Activated naive CD4-positive, alpha-beta T cell (primary cell): ENCODE measurements at places on chromosomes 3 and 15.

- no peak for DNase-seq
Observed at GRCh38 chr3:159840703-159841299, 147.8 kb upstream of the IL12A start.

- DNase-seq, result no peak
Observed at GRCh38 chr3:46987319-46987742, 7.9 kb downstream of the NBEAL2 start.

DNA sequence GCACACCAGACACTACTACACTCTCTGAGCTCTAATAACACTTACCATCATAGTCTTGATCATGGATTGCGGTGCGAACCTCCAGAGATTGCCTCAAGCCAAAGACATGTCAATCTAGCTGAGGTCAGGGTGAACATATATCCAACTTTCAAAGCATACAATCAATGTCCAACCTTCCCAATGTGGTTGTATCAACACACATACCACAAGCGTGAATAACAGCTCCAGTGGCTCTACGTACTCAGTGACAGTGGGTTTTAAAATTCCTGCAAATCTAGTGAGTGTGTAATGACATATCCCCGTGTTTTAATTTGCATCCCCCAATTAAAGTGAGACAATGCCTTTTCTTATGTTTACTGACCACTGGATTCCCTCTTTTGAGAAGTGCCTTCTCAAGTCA is 29.6 kb downstream of the SFMBT1 start:
- DNase-seq, result no peak

DNA sequence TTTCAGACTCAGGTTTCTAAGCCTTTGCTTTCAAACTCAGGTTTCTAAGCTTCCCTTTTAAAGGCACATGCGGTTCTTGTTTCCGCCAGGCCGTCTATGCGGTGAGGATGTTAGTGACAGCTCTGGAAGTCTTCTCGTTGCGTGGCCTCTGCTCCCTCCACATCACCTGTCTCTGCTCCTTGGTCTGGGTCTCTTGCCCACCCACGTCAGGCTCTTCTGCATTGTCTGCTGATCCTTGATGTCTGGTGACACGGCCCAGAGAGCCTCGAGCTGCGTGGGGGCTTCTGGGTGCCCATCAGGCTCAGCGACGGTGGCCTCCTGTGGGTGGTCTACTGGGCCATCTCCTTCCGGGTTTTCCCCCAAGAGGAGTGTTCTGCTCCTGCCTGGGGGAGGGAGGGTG is 30.5 kb downstream of the KLF13 start:
- no peak for DNase-seq

DNA sequence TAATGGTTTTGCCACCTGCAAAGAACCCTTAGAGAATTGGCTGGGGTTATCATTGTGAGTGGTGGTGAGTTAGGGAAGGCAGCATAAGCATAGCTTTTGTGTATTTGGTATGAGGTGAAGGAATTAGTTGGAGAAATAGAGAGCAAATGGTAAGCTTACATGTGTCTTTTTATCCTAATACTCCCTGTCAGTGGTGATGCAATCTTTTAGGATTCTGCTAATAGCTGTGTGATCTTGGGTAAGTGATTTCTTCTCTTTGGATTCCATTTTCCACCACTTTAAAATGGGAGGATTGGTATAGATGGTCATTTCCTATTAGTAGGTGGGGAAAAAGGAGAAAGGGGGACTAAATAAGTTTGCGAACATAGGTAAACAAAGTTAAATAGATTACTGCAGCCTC is 30.9 kb downstream of the PIAS1 start:
- no peak for DNase-seq

DNA sequence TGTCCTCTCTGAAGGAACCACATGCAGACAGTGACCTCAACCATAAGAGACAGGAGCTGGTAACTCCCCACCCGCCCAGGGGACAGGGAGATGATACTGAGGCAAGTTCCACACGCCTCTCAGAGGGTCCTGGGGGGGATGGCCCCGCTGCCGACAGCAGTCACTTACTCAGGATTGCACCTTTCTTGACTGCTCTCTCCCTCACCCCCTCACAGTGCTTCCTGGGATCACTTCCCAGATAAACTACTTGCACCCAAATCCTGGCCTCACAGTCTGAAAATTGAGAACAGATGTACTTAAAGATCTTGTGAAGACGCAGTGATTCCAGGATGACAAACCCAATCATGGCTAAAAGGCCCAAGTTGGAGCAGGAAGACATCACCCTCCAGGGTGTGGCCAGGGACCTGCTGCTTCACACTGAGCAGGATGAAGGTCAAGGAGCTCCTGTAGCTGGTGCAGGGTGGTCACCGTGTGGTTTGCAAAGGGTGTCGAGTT is 207.6 kb downstream of the ADAMTS17 start:
- no peak for DNase-seq

DNA sequence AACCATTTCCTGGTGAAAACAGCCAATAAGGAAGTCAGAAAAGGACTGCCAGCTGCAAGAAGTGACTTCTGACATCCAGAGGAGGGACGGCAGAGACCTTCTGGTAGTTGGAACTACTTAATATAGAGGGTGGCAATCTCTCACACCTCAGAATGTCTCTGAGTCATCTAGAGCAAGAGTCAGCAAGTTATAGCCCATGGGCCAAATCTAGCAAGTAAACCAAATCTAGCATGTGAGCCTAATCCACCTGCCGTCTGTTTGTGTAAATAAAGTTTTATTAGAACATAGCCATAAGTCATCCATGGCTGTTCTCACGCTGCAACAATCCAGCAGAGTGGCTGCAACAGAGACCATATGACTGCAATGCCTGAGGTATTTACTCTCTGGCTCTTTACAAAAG is 160.5 kb upstream of the NR2E3 start:
- no peak for DNase-seq

DNA sequence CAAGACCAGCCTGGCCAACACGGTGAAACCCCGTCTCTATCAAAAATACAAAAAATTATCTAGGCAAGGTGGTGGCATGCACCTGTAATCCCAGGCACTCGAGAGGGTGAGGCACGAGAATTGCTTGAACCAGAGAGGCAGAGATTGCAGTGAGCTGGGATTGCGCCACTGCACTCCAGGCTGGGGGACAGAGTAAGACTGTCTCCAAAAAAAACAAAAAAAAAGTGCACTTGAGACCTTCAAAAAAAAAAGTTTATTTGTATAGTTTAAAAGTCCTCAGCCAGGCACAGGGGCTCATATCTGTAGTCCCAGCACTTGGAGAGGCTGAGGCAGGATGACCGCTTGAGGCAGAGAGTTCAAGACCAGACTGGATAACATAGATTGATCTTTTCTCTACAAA is 2.1 kb downstream of the PBRM1 start:
- no peak for DNase-seq

DNA sequence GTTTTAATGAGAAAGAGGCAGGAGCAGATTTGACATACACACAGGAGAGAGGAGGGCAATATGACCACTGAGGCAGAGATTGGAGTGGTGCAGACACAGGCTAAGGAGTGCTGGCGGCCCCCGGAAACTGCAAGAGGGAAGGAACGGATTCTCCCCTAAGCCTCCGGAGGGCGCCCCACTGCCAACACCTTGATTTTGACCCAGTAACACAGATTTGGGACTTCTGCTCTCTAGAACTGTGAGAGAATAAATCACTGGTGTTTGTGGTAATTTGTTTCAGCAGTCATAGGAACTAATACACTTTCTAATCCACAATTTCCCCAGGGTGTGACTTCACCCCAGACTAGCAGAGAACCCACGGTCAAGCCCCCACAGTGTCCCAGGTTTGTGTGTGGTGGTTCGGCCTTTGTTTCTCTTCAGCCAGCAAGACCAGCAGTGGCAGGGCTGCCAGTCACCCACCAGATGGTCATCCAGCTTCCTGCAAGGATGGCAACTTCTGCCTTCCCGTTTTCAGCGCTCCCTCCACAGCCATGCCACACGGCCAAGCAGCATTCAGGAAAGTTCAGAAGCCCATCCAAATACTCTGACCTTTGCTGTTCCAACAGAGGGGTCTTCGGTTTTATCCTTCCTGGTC is 23.6 kb upstream of the TSPAN3 start:
- no peak for DNase-seq

DNA sequence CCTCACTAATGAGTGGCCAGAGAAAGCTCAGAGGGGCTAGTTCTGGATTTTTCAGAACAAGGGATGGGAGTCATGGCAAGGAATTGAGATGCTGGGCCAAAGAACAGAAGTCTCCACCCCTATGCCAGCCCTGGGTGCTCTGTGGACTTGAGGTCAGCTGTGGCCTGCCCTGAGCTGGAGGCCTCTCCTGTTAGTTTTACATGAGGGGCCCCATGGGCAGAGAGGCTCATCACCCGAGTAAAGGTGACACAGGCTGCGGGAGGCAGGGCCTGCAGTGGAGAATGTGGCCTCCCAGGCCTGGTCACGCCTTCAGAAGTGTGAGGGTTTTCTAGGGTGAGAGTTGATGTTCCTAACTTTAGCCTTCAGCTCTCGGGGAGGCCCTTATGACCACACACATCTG is 44.9 kb downstream of the ABHD5 start:
- no peak for DNase-seq

DNA sequence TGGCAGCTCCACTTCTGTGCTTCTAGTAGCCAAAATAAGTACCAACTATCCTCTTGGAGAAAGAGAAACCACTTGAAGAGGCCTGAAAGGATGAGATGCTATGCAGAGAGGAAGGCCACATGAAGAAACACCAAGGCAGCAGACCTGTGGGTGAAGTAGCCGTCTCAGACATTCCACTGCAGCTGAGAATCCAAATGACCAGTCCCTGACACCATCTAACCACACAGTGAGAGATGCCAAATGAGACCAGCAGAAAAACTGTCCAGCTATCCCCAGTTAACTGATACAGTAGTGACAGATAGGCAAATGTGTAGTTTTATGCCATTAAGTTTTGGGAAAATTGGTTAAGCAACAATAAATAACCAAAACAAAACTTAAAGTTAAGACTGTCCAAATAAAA is 47.9 kb upstream of the ZSCAN2 start:
- no peak for DNase-seq

DNA sequence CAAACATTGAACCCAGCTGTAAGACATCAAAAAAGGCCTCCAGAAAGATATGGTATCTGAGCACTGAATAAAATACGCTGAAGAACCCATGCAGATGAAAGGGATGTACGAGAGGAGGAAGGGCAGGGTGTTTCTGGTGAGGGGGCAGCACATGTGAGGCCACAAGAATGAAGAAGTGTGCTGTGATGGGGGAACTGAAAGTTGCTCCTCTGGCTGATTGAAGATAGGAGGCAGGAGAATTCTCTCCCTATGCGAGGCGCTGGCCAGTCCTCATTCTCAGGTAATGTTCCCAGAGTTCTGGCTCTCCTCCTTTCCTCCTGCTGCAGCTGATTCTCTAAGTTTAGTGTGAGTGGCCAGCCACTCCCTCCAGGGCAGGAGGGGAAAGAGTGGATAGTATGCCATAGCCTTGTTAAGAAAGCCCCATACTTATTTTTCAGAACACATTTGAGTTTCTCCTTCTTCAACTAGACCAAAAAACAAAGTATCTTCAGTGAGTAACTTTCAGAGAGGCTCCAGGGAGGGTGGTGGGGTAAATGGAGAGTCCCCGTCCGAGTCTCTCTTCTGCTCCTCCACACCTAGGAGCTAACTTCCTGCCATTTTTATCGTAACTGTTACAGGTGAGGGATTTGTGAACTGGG is 26.9 kb upstream of the MYO1E start:
- no peak for DNase-seq

GRCh38 chr3:53159156-53160060 is 1.6 kb upstream of the PRKCD start:
- no peak for DNase-seq

GRCh38 chr3:184596886-184597575 is 35.4 kb downstream of the EPHB3 start:
- DNase-seq, result no peak

DNA sequence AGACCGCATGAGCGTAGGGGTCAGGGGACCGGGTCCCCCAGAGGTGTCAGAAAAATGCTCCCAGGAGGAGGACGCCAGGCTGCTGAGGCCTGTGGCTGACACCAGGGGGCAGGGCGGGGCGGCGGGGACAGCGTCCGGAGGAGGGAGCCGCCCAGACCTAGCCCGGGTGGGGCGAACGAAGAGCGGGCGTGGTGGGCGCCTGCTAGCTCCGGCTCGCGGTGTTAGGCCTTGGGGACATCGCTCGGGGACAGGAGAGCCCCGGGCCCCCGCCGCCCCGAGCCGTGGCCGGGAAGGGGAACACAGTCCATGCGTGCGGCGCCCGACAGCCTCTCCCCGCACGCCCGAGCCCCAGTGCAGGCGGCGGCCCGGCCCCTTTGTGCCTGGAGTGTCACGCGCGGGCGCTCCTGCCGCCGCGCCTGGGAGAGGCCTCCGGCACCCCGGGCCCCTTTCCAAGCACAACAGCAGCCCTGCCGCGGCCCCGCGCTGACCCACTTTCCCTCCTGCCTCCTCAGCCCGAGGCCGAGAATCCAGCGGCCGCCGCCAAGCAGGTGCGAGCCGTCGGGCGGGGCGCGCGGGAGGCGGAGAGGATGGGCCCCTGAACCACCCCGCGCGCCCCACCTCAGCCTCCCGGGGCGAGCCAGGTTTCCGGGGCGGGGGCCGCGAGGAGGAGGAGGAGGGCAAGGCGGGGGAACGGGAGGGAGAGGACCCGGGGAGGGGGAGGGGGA is 111.0 kb upstream of the KLF13 start:
- DNase-seq, result peak; percentile 62

GRCh38 chr3:182740710-182741109 is 52.6 kb upstream of the ATP11B start:
- DNase-seq, result no peak

DNA sequence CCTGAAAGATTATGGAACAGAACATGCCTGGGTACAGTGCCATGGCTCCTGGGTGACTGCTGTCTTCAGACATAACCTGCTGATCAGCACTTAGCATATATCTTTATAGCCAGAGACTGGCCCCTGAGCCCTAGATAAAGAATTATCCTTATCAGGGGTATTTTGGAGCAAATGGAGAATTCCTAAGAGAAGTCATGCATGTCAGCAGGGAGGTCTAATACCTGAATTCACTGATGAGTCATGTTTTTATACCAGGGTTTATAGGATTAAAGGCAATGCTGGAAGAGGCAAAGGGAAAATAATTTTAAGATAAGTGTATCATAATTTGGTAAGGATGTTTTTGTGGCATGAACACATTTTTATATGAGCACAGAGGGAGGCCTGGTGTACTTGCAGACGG is 159.8 kb downstream of the ADAMTSL3 start:
- no peak for DNase-seq

DNA sequence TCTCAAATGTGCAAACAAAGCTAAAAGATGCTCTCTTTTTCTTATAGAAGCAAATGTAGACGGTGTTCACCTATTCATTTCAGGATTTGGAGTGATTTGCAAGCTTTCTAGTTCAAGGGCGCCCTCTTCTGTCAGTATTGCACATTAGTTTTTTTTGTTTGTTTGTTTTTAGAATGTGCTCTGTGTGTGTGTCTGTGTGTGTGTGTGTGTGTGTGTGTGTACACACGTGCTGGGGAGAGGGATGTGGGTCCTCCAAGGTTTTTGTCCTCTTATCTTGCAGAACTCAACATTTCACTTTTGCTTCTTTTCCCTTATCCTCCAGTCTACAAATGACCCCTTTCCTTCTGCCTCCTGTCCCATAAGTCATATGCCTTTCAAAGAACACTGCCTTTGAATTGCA is 23.5 kb downstream of the DNAH1 start:
- DNase-seq, result no peak

DNA sequence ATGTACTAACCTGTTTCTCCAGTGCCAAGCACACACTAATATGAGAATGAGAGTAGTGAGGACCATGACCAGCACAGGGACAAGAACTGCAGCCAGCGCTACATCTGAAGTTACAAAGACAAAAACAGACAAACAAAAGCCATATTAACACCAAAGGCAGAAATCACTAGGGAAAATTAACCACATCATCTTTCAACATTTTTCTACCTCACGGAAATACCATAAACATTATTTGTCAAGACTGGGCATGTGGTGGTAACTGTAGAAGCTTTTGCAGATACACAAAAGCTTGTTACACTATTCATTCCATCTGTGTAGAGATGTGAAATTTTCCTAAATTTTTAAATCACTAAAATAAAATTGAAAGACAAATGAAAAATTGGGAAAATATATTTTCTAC is 44.9 kb downstream of the ST3GAL6 start:
- no peak for DNase-seq
